DMS79 treated with DMSO at 0.1 percent for 48 hours (cell line): ENCODE measurements at places on chromosomes 4 and X.

DNA sequence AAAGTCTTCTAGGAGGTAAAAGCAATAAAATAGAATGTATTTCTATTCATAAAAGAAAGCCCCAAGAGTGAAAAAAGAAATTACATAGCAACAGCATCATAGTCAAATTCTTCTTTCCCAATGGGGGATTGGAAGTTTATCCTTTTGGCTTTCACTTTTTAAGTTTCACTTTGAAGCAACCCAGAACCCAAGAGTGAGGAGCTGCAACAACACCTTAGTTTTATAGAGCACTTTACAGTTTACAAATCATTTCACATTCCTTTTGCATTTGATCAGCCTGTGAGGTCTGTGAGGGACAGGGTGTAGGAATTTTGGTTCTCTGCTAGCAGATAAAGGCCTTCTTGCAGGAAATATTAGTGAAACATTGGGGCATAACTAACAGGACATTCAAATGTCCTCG lies 112.0 kb upstream of the NDP start:
- no peak for DNase-seq

DNA sequence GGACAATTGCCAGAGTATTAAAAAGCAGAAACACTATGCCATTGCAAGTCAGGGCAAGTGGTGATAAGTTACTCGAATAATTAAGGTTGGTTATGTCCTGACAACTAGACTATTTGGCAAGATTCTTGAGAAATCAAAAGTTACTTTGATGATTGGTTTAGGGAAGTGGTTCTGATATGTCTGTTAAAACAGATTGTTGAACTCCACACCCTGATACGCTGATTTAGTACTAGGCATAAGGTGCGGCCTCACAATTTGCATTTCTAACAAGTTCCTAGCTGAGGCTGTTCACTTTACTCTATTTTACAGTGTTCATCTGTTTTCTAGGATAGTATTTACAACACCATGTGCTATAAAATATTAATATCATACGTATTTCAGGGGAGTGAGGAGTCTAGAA lies 12.5 kb downstream of the GABRA4 start:
- no peak for DNase-seq

DNA sequence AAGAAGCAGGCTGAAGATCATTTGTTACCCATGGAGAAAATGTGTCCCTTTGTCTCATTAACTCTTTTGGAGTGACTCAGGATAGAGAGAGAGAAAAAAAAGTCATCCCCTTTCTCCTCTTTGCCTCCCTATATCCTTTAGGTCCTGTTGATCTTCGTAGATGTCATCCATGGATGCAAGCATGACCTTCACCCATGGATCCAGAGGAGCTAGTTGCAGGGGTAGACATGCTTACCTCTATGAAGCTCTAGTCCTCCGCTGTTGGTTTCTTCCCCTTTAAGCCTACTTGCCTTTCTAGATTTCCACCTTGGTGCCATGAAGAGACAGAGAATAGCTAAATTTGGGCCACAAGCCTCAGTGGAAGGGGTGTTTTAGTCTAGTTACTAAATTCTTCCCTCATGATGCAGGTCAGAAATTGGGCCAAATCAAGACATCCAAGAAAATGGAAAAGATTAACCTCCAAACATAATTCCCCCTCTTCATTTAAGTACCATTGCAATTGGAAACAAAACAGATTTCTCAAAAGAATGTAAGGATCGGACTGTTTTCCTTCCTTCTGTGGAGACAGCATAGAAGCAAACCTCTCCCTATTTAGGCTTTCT lies 178.4 kb downstream of the TECRL start:
- DNase-seq, result no peak

DNA sequence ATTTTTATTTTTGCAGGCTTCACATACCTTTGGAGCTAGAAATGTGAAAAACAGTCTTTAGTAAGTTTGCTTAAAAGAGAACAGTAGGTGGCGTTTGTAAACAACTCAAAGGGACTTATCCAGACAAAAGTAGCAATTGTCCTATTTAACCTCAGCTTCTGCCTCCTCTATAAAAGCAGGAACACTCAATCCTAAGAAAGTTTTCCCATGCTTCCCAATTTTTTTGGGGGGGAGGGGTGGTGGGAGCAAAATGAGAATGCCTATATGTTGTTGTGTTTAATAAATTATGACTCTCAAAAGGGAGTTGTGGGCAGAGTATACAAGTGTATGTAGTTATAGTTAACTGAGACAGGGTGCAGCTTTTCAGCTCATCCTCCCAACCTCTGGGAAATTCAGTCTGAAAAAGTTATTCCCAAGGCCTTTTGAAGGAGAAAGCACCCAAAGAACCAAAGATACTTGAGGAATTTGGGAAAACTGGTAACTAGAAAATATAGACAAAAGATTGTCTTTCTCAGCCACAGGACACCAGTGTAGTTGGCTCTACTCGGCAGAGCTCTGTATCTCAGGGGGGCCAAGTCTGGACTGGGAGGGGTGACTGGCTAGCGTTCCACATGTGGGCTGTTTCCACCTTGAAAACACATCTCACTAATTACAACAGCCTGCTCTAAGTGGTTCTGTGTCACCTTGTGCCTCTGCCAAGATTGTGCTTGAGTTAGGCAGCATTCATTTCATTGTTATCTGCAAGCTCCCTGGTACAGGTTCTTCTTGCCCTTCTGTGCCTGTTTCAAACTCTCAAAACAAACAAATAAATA lies 2.8 kb downstream of the SFRP2 start:
- no peak for DNase-seq

DNA sequence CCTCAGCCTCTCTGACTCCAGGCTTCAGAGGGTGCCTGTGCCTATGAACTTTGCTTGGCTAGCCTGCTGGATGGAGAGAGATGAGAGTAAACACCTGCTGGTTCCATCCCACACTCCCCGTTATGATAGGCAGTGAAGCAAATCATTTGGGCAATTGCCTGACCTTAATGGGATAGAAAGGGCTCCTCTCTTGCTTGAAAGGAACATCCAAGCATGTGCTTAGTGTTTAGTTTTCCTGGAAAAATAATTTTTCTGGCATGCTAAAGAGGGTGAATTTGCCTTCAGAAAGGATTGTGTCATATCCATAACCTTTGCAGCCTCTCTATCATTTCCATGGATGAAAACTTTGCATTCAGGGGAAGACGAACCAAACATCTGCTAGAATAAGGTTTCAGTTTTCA lies 10.8 kb downstream of the PLAC1 start:
- DNase-seq, result peak; percentile 6

- DNase-seq, result no peak
Measured at GRCh38 chrX:78199851-78200250, 60.4 kb upstream of the TAF9B start.

GRCh38 chr4:110020139-110020538 lies 107.5 kb downstream of the EGF start:
- no peak for DNase-seq

- DNase-seq, result no peak
Measured at GRCh38 chrX:11678158-11678557, 12.4 kb upstream of the ARHGAP6 start.

DNA sequence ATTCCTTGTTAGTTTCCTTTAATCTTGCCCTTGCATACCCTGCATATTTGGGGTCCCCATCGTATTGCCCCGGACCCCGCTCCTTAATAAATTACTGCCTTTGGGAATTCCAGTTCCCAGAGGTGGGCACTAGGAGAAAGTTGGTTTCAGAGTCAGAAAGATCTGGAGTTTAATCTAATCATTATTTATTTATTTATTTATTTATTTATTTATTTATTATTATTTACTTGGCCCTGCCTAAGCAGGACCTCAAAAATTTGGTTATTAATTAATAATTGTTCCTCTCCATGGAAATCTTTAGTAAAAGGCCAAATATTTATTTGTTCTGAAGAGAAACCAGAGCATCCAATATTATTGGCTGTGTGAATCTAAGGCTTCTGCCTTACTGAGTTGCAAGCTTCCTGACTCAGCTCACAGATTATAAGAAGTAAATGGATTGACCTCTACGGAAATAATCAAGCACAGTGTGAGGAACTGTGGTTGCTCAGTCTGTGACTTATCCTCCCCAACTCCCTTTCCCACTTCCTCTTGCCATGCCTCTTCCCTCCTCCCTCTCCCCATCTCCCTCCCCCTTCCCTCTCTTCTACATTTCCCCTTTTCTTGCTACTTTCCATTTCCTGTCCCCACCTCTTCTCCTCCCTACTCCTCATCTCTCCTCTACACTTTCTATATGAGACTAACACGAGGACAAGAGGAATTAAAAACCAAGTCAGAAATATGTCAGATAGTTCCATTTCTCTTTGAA lies 61.5 kb upstream of the AP1S2 start:
- DNase-seq, result no peak

DNA sequence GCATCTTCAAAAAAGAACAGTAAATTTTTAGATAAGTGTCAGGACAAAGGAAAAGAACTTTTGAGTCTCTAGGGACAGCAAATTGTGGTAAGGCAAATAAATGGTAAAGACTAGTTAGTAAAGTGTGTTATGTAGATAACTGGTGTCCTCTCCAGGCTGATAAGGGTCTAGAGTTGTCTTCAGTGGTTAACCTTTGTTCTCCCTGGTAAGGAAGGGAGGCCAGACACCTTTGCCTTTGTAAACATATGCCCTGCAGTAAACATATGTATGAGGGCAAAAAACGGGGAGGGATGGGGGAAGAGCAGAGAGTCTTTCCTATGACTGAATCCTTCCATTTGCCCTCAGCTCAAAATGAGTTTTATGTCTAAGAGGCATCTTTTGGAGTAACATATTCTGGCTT lies 384.6 kb downstream of the HNRNPD start:
- no peak for DNase-seq

GRCh38 chrX:9867226-9867625 lies 81.0 kb downstream of the SHROOM2 start:
- no peak for DNase-seq

- DNase-seq, result no peak
Measured at GRCh38 chr4:138507522-138507921, 265.4 kb upstream of the SLC7A11 start.

DNA sequence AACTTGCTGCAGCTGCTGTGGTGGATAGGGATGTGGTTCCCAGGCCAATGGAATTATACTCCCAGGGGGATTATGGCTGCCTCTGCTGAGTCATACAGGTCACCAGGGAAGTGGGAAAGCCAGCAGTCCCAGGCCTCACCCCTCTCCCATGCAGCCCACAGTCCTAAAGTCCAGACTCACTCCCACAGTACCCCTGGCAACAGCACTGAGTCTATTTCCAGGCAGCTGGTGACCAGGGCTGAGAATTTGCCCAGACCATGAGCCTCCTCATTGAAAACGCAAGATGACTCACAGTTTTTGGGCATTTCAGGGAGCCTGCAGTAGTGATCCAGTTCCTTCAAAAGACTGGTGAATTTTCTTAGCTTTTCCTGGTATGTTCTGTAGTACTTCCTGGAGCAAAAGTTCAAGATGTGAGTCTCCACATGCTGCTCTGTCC lies 137.6 kb downstream of the NPNT start:
- no peak for DNase-seq

DNA sequence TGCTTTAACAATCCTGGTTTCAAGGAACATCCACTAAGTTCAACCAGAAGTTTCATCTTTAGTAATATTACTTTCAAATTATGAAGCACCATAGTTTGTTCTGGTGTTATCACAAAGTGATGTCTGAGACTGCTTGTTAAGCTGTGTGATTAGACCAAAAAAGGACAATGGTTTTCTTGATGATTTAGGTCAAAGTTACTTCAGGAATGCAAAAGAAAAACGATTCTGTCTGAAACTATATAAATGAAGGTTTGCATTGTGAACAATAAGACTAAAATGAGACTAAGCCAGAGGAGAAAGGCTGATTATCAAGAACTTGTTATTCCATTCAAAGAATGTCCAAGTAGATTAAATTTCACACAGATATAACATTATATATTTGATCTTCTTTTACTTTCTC lies 122.4 kb upstream of the ETNPPL start:
- no peak for DNase-seq

DNA sequence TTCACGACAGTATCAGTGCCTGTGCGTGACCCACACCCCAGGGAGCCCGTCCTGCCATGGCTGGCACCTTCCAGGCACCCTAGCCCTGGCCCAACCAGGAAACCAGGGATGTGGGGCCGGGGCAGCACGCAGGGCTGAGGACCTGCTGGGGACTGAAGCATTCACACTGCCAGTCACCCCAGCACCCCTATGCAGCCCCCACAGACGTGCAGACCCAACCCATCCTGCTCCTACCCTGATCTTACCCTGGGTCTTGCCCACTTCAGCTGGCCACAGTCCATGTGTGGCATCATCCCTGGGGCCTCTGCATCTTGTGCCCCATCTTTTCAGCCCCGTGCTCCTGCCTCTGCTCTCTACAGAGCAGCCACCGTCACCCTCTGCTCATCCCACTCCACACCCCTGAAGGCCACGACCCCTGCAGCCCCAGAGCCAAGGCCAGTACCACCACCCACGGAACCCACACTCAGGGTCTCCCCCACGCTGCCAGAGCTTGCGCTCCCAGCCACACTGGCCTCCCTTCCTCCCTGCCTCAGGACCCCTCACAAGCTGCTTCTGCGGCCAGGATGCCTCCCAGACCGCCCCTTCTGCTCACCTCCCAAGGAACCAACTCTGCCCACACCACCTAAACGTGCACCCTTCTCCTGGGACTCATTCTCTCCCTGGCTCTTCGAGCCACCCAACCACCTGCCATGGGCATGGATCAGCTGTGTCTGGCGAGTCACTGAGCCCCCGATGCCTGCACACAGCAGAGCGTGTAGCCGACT lies 25.6 kb downstream of the GAK start:
- DNase-seq, result no peak

- DNase-seq, result no peak
Measured at GRCh38 chr4:143502231-143502630, 11.3 kb upstream of the SMARCA5 start.

GRCh38 chrX:153460826-153461225 lies 9.6 kb downstream of the HAUS7 start:
- no peak for DNase-seq

DNA sequence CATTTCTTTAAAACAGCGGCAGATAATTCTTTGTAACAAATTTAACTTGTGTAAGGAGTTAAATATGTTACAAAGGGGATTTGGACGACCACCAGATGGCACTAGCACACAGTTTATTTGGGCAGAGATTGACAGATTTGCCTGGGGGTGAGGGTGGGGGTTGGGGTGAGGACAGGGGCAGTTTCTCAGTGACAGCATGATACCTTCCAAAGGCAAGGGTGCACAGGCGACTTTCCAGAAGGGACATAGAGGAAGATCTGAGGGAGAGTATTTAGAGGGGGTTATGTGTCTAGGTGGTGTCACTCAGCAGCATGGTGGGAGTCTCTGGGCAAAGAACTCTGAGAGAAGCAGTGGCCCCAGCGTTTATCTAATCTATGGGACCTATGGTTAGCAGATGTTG lies 9.6 kb upstream of the TMA16 start:
- DNase-seq, result no peak

- DNase-seq, result no peak
Measured at GRCh38 chr4:103786014-103786413, 66.2 kb upstream of the TACR3 start.

GRCh38 chr4:173167758-173168395 lies 734 bp upstream of the GALNT7 start:
- peak; percentile 48 for DNase-seq

DNA sequence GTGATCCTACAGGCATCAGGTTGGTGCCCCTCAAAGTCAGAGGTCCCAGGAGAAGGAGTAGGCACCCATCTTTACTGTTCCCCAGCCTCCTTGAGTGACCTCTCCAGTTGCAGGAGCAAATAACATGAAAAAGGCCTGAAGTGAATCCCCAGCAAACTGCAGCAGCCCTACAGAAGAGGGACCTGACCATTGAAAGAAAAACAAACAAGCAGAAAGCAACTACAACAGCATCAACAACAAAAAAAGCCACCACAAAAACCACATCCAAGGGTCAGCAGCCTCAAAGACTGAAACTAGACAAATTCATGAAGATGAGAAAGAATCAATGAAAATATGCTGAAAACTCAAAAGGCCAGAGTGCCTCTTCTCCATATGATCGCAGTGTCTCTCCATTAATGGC lies 128.7 kb downstream of the ANKRD50 start:
- no peak for DNase-seq

GRCh38 chr4:7664106-7664505 lies 229.4 kb upstream of the PSAPL1 start:
- DNase-seq, result no peak
